Activated CD4-positive, alpha-beta memory T cell treated with anti-CD3 and anti-CD28 coated beads, Interleukin-2, amount 10 ng/mL, durations not matched to agents 7 days and 5 days (primary cell): ENCODE measurements at places on chromosomes 5 and 9. TPM values are rescaled to one million over a fixed set of nuclear protein-coding genes. Genes with fewer than 3 reads are reported as not detected.

Gene MYOZ3
- total RNA-seq = not detected

Gene CDC26
- total RNA-seq = 38.5 TPM

Gene PCDHA1
- not detected for total RNA-seq

Gene PDE6A
- total RNA-seq = not detected

Gene TLX3
- total RNA-seq = not detected

Gene STING1
- total RNA-seq = 281 TPM

Gene CPEB4
- total RNA-seq = 19.5 TPM

Gene QRFP
- not detected for total RNA-seq

Gene PTPN3
- 0.35 TPM for total RNA-seq

Gene TMEM252
- total RNA-seq = not detected

Gene OR1Q1
- total RNA-seq = not detected

Gene TTF1
- total RNA-seq = 26.1 TPM

Gene CCDC192
- not detected for total RNA-seq

Gene MEGF10
- not detected for total RNA-seq

Gene MYORG
- 2.7 TPM for total RNA-seq

Gene SREK1
- 52.3 TPM for total RNA-seq

Gene NRG2
- total RNA-seq = not detected

Gene RC3H2
- total RNA-seq = 55.1 TPM

Gene DPYSL3
- total RNA-seq = not detected

Gene EIF4EBP3
- total RNA-seq = 11.6 TPM

Gene TXNDC8
- not detected for total RNA-seq

Gene MLANA
- not detected for total RNA-seq

Gene CYLC2
- not detected for total RNA-seq

Gene SPTAN1
- total RNA-seq = 321 TPM

Gene PALM2AKAP2
- total RNA-seq = not detected

Gene ZDHHC11B
- total RNA-seq = not detected

Gene RAB3C
- not detected for total RNA-seq

Gene SAP30L
- total RNA-seq = 42.6 TPM

Gene CHD1
- total RNA-seq = 47.5 TPM

Gene ZFP62
- total RNA-seq = 19.4 TPM

Gene IL4
- 12.6 TPM for total RNA-seq

Gene LRRC8A
- 38.1 TPM for total RNA-seq

Gene GRIA1
- not detected for total RNA-seq

Gene MED7
- total RNA-seq = 17.7 TPM

Gene ACTBL2
- total RNA-seq = not detected

Gene PCDHB7
- not detected for total RNA-seq

Gene GTF3C5
- 67.3 TPM for total RNA-seq

Gene OTP
- total RNA-seq = not detected

Gene PTPRD
- not detected for total RNA-seq

Gene IFNA2
- total RNA-seq = not detected

Gene SYNPO
- total RNA-seq = 0.08 TPM

Gene MACROH2A1
- total RNA-seq = 263 TPM

Gene SLC4A9
- total RNA-seq = 0.78 TPM

Gene TNC
- 0.03 TPM for total RNA-seq

Gene OR13C9
- total RNA-seq = not detected

Gene SLC34A1
- total RNA-seq = 1.5 TPM

Gene ADAMTS12
- not detected for total RNA-seq

Gene CAMK2A
- not detected for total RNA-seq

Gene RASEF
- total RNA-seq = not detected

Gene LCN15
- total RNA-seq = not detected

Gene NTNG2
- total RNA-seq = 7.3 TPM

Gene ANKRD31
- 0.05 TPM for total RNA-seq

Gene SLC36A3
- not detected for total RNA-seq

Gene FBP1
- total RNA-seq = 0.40 TPM

Gene EIF4E1B
- total RNA-seq = not detected

Gene LCN9
- not detected for total RNA-seq

Gene CEL
- total RNA-seq = 1.4 TPM

Gene PRRX2
- total RNA-seq = not detected
